ENCODE measurements at places on chromosomes 2 and 18.

GRCh38 chr2:54267577-54267976 is 11.5 kb upstream of the TSPYL6 start:
- no peak for DNase-seq

GRCh38 chr2:127917916-127918315 is 32.2 kb upstream of the AMMECR1L start:
- DNase-seq = no peak

GRCh38 chr2:205713086-205713485 is 30.8 kb downstream of the NRP2 start:
- DNase-seq = no peak

DNA sequence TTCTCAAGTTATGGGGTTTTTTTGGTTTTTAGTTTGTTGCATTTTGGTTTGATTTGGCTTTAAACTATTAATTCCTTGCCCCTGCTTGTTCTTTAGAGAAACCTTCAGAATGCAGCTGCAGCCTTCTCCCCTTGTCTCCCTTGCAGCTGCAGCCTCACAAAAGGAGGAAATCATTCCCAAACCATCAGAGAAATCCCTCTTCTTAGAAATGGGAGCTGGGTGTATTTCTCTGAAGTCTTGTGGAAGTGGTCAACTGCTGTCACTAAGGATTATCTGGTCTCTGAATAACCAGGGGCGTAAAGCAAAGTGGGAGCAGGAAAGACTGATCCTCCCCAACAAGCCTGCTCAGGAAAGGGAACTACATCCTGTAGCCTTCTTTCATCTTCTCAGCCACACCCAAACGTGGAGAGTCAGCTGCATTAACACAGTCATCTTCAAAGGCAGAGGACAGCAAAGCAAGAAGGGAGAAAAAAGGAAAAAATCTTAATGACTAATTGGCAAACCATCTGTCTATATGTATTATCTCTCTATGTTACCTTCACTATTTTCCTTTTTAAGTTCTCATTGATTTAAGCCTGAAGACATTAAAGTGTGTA is 1834.1 kb upstream of the PIK3C3 start:
- DNase-seq = no peak

GRCh38 chr18:12282442-12283039 is 25.5 kb upstream of the TUBB6 start:
- DNase-seq = no peak

- no peak for DNase-seq
Measured at GRCh38 chr2:83459456-83459855, 999.6 kb downstream of the SUCLG1 start.

DNA sequence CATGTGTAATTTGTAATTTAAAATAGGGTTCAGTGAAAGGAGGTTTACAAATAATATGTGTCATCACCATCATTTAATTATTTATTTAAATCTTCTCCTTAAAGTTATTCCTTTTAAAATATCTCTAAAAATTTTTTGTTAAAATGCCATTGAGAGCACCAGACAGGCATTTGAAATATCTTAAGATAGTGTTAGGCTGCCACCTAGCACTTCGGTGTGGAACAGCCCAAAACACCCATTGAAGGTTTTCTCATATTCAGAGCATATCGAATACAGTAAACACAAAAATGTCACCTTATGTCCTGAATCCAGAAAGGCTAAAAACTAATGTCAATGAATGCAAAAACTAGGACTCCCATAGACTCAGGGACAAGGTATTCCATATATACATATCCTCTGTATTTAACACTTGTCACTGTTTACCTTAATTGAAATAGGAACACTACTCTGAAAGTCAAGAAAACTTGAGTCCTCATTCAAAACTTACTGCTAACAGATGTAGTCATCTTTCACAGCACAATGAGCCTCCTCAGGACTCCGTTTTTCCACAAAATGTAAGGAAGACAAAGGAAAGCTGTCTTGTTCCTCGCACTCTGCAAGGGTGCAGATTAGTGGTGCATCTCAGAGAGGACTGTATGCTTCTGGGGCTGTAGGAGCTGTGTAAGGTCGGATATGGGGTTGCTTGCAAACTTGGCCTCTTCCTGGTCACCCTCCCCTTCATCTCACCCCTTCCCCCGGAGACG is 329.5 kb downstream of the PAX3 start:
- DNase-seq = peak; percentile 17
